DMS79 treated with DMSO at 0.1 percent for 48 hours (cell line): ENCODE measurements at places on chromosomes 12 and 14.

GRCh38 chr12:1932264-1932777 lies 13.9 kb upstream of the CACNA2D4 start:
- DNase-seq, result peak; percentile 63

- DNase-seq, result peak; percentile 29
Observed at GRCh38 chr12:93468008-93468371, 676 bp downstream of the MRPL42 start.

DNA sequence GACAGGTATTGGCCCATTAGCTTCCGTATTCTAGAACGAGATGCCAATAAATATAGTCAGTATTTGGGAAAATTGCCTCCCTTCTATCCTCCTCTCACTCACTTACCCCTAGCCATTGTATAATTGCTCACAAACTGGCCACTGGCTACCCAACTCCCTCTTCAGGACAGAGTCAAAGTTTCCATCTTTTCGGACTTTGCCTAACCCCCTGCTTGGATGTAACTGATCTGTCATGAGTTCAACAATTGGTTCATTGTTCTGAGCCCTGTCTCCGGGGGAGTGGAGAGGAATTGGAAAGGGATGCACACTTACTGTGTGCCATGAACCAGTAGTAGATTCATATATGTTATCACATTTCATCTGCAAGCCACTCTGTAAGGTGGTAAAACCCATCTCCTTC lies 12.2 kb downstream of the MYRFL start:
- no peak for DNase-seq

- no peak for DNase-seq
Observed at GRCh38 chr14:50657753-50658152, 10.4 kb downstream of the SAV1 start.

DNA sequence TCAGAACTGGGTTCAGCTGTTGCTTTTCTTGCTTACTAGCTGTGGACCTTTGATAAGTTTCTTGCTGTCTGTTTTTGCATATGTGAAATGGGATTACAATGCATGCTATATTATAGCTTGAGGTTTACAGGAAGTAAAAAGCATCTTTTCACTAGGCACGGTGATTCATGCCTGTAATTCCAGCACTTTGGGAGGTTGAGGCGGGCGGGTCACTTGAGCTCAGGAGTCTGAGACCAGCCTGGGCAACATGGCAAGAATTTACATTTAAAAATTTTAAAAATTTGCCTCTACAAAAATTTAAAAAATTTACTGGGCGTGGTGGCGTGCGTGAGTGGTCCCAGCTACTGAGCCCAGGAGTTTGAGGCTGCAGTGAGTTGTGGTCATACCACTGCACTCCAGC lies 42.0 kb downstream of the CALM1 start:
- no peak for DNase-seq

DNA sequence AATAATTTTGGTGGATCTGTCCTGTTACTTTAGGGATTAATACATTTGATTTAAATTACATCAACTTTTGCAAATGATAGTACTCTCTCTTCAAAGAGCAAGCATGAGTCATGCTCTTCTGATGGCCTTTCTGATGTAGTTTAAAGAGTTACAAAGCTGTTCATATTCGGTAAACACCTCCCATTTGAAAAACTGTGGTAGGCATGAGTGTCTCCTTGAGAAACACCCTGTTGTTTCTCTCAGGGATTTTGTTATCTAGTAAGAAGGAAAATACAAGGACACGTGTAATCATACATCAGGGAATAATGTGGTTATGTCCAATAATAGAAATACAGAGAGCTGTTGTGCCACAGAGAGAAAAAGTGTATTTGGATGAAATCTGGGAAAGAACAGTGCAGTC lies 53.3 kb upstream of the E2F7 start:
- no peak for DNase-seq

DNA sequence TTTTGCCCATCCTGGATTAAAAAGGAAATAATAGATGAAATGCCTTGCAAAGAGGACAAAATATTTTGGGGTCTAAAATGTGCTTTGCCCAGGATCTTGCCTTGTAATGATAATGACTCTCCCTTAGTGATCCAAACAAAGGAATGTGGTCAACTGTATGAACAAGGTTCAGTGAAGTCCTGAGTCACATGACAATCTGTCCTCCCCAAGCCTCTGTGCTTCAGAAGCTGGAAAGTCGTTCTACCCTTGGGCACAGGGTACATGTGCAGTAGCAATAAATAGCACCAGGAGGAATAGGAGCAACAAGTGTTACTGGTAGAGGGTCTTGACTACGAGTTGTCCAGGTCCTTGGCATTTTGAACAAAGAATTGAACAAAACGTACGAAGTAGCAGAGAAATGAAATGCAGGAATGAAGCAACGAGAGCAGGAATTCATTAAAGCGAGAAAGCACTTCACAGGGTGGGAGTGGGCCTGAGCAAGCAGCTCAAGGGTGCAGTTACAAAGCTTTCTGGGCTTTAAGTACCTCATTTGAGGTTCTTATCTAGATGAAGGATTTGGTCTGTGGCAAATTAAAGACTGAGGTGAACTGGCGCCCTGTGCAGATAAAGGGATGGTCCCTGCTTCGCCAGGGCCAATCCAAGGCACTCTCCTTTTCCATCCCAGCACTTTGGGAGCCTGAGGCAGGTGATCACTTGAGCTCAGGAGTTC lies 65.8 kb downstream of the RESF1 start:
- DNase-seq, result peak; percentile 87

DNA sequence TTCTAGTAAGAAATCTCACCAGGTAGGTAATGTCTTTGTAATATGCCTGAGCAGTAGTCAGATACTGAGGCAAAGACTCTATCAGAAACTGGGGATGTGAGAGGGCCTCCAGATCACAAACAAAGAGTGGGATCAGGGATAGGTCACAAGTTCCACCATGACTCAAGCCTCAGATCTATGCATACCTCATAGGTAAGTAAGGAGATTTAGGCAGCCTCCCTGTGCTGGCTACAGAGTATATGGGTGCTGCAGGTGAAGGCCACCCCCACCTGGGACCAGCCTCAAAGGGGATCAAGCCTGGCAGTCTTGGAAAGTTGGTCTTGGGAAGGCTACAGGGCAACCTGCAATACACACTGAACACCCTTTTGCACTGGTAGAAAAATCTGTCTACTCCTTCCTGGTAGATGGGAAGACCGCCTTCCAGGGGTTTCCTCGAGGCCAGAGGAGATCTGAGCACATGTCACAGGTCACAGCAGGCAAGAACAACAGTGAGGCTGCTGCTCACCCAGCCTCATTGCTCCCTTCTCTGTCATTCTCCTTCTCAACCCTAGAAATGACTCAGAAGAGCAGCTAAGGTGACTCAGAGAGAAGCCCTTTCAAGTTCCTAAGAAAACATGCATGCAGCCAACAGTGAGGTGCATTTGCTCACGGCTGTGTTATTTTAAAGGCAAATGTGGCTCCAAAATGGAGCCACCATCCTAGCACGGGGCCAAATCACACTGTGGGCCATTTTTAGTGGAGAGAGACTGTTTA lies 143.4 kb upstream of the CDKN3 start:
- DNase-seq, result no peak

DNA sequence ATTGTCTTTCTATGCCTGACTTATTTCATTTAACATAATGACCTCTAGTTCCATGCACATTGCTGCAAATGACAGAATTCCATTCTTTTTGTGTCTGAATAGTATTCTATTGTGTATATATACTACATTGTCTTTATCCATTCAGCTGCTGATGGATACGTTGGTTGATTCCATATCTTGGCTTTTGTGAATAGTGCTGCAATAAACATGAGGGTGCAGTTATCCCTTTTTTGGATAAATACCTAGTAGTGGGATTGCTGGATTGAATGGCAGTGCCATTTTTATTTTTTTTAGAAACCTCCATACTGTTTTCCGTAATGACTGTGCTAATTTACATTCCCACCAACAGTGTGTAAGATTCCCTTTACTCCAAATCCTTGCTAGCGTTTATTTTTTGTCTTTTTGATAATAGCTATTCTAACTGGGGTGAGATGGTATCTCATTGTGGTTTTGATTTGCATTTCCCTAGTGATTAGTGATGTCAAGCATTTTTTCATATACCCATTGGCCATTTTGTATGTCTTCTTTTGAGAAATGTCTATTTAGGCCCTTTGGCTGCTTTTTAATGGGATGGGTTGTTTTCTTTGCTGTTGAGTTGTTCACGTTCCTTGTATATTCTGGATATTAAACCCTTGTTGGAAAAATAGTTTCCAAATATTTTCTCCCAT lies 2.3 kb downstream of the OAS2 start:
- DNase-seq, result no peak

DNA sequence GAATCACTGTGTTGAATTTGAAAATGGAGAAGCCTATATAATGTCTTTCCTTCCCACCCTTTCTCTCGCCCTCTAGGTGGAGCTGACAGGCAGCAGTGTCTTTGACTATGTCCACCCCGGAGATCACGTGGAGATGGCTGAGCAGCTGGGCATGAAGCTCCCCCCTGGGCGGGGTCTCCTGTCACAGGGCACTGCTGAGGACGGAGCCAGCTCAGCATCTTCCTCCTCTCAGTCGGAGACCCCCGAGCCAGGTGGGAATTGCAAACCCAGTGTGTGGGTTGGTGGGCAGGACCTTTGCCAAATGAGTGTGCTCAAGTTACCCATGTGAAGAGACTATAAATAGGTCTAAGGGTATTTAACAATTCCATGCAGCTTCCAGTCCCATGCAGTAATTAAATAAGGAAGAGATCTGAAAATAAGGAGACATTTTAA lies 274.7 kb downstream of the EGLN3 start:
- DNase-seq, result no peak

GRCh38 chr12:130083734-130084133 lies 78.5 kb upstream of the FZD10 start:
- DNase-seq, result no peak

DNA sequence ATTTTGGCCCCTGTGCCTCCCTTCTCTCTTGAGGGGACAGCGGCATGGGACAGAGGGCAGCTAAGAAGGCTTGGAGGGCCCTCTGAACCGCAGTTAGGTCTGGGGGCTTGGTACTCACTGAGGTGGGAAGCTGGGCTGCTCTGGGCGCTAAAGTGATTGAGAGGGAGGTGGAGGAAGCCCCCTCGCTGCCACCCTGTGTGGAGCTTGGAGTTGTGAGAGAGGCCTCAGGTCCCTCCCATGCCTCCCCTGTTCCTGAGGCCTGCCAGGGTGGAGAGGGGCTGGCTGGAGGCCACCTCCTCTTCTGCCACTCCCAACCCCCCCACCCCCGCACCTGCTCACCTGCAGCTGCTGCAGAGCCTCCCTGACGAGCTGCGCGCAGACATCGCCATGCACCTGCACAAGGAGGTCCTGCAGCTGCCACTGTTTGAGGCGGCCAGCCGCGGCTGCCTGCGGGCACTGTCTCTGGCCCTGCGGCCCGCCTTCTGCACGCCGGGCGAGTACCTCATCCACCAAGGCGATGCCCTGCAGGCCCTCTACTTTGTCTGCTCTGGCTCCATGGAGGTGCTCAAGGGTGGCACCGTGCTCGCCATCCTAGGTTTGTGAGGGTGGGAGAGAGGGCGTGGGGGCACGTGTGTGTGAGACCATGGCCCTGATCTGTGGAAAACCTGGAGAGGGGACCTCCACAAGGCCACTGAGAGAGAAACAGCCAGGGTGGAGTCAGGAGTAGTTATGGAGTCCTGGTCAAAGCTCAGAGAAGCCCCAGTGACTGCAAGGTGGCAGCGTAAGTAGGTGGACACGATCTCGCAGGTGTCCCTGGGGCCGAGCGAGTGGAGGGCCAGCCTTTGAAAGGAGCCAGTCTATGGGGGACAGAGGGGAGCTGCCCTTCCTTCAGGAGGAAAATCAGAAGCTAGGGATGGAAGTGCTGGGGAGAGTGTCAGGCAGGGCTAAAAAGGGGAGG lies 11.2 kb downstream of the KCNH3 start:
- DNase-seq, result peak; percentile 84

GRCh38 chr12:7832059-7832696 lies 40.5 kb downstream of the SLC2A14 start:
- DNase-seq, result no peak

GRCh38 chr12:115362339-115362976 lies 678.5 kb upstream of the TBX3 start:
- DNase-seq, result no peak

GRCh38 chr14:99401211-99401610 lies 79.4 kb downstream of the SETD3 start:
- no peak for DNase-seq

DNA sequence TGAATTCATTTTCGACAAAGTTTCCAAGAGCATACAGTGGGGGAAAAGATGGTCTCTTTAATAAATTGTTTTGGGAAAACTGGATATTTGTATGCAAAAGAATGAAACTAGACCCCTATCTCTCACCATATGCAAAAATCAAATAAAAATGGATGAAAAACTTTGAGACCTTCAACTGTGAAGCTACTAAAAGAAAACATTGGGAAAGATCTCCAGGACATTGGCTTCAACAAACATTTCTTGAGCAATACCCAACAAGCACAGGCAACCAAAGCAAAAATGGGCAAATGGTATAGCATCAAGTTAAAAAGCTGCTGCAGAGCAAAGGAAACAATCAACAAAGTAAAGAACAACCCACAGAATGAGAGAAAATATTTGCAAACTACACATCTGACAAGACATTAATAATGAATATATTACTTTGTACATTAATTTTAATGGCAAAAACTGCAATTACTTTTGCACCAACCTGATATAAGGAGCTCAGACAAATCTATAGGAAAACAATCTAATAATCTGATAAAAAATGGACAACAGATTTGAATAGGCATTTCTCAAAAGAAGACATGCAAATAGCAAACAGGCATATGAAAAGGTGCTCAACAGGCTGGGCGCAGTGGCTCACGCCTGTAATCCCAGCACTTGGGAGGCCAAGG lies 50.7 kb downstream of the NUBPL start:
- DNase-seq, result no peak

DNA sequence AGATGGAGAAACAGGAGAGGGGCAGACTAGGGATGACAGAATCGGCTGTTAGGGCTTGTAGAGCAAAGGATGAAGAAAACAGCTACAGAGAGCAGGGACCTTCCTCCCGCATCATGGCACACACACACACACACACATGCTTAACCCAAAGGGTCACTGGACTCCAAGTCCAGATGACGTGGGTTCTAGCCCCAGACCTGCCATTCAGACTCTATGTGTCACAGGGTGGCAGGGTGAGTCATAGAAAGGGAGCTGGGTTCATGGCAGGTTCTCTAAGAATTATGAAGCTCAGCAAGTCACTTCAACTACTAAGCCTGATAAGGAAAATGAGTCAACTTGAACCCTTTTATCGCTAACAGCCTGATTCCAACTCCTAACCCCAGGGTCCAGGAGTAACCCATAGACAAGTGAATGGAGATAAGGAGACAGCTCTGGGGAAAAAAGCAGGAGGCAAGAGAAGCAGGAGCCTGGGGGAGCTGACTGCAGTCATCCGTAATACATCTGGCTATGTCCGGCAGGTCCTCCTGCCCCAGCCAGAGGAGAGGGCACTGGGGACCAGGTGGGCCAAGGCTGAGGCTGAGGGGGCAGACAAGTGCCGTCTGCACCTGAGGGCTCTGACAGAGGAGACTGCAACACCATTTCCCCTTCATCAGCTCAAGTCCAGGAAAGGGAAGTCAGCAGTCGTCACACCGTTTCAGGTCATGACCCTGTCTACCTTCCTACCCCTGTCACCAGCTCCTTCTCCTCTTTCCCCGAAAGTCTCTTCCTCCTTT lies 3.6 kb upstream of the TNFRSF1A start:
- no peak for DNase-seq

- DNase-seq, result no peak
Observed at GRCh38 chr12:47822863-47823262, 3.2 kb upstream of the HDAC7 start.
